Activated CD4-positive, CD25-positive, alpha-beta regulatory T cell treated with anti-CD3 and anti-CD28 coated beads, Interleukin-2, amount 50 U/mL, for 72 hours (primary cell): ENCODE measurements at places on chromosomes 12 and 14.

GRCh38 chr14:66315548-66315947, 170.6 kb upstream of the CCDC196 start:
- no peak for DNase-seq

GRCh38 chr12:23687947-23688346, 261.5 kb downstream of the SOX5 start:
- no peak for DNase-seq

- no peak for DNase-seq
Observed at GRCh38 chr12:48827513-48828096, 9.3 kb downstream of the CACNB3 start.

- DNase-seq, result no peak
Observed at GRCh38 chr14:101191721-101192660, 288.5 kb upstream of the RTL1 start.

DNA sequence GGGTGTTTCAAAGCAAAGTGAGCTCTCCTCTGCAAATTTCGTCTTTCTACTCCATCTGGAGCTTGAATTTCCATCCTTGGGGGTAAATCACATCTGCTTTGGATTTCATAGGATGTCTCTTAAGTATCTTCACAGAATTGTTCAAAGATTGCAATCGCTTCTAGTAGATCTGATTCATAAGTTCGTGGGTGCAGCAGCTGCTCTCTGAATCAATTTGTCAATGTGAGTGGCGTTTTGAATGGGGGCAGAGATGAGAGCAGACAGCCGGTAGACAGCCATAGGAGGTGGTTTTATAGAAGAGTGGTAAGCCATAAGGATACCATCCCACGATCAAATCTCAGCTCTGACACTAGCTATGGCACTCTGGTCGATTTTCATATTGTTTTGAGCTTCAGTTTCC, 146.0 kb upstream of the RPH3A start:
- DNase-seq, result no peak

GRCh38 chr12:71576496-71576895, 87.2 kb downstream of the ZFC3H1 start:
- no peak for DNase-seq
